Naive thymus-derived CD8-positive, alpha-beta T cell (primary cell): ENCODE measurements at places on chromosomes 2 and 18. TPM values are rescaled to one million over a fixed set of nuclear protein-coding genes. Genes with fewer than 3 reads are reported as not detected.

Gene SERPINB5
- not detected for total RNA-seq

Gene COPS8
- total RNA-seq: 30.7 TPM

Gene ALK
- not detected for total RNA-seq

Gene SOX11
- not detected for total RNA-seq

Gene SDC1
- total RNA-seq: not detected

Gene NTSR2
- not detected for total RNA-seq

Gene G6PC2
- total RNA-seq: not detected

Gene RPRD1A
- 49.6 TPM for total RNA-seq

Gene SPR
- total RNA-seq: 0.52 TPM

Gene PKDCC
- total RNA-seq: not detected

Gene GPBAR1
- total RNA-seq: 1.1 TPM

Gene HOXD11
- not detected for total RNA-seq

Gene POTEJ
- not detected for total RNA-seq

Gene NAT8
- total RNA-seq: not detected

Gene CYP27A1
- total RNA-seq: 0.31 TPM

Gene TRIM43
- not detected for total RNA-seq

Gene PPP4R1
- 33.4 TPM for total RNA-seq

Gene KCNG2
- total RNA-seq: not detected

Gene NDUFV2
- total RNA-seq: 149 TPM

Gene RTP5
- not detected for total RNA-seq

Gene LMAN1
- total RNA-seq: 52.5 TPM

Gene SLC9A2
- not detected for total RNA-seq

Gene FHOD3
- total RNA-seq: not detected

Gene HOXD3
- total RNA-seq: not detected

Gene STPG4
- total RNA-seq: 0.47 TPM

Gene VIL1
- total RNA-seq: not detected

Gene LCLAT1
- total RNA-seq: 20.8 TPM

Gene CD226
- total RNA-seq: 24.6 TPM

Gene SULT1C4
- not detected for total RNA-seq

Gene CROCC2
- total RNA-seq: not detected

Gene PPM1G
- 48.4 TPM for total RNA-seq

Gene IGFBP2
- not detected for total RNA-seq

Gene CDK15
- not detected for total RNA-seq

Gene ALPP
- total RNA-seq: not detected

Gene BABAM2
- 29.6 TPM for total RNA-seq

Gene SAG
- 1.2 TPM for total RNA-seq

Gene C1QL2
- total RNA-seq: not detected

Gene SPC25
- 0.26 TPM for total RNA-seq

Gene GPR155
- 23.9 TPM for total RNA-seq

Gene RPRM
- total RNA-seq: not detected

Gene KLHL41
- not detected for total RNA-seq

Gene POTEF
- not detected for total RNA-seq

Gene REG1B
- total RNA-seq: not detected

Gene DNAJC5G
- total RNA-seq: not detected
